ENCODE measurements at places on chromosomes 3 and 15. TPM values are rescaled to one million over a fixed set of nuclear protein-coding genes. Genes with fewer than 3 reads are reported as not detected.

C3orf85 gene
- not detected for total RNA-seq

SNX22 gene
- total RNA-seq = not detected

FEZF2 gene
- total RNA-seq = not detected

GABRR3 gene
- not detected for total RNA-seq

INSYN1 gene
- 0.21 TPM for total RNA-seq

NR2E3 gene
- total RNA-seq = not detected

CERS3 gene
- not detected for total RNA-seq

CCRL2 gene
- 0.29 TPM for total RNA-seq

DNA sequence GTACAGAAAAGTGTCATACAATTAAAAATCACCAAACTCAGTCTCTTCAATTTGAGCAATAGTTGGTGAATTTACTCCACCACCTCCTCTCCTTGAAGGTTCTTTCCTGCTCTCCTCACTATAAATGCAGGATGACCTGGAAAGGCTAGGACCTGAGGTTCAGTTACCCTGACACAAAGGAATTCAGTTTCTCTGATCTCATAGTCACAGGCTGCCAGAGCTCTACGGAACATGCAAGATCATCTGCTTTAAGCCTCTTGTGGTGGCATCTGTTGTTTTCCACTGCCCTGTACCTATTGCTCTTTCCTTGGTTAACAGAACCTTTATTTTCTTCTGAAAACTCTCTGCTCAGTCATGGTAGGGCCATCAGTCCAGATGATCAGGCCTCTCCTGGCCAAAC, 4.9 kb upstream of the TP63 start:
- DNase-seq = no peak

- no peak for DNase-seq
These were observed 42.2 kb downstream of the KLHL25 start for GRCh38 chr15:85752491-85752961.

DNA sequence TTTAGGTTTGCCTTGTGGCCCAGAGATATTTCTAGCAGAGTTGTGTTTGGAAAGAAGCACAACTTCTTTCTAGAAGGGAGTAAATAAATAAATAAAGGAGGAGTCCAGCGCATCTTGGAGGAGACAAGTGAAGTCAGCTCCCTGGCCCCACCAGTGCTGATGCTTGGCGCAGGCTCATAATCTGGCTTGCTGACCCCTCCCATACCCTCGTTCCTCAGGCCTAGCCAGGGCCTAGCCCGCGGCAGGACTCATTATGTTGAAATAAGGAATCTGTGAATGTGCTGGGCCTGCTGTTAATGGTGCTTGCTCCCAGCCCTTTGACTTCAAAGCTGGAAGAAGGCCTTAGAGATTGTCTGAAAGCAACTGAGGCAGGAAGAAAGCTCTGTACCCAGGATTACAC, 3.1 kb downstream of the ZNF710 start:
- no peak for DNase-seq

- no peak for DNase-seq
These were observed 233.1 kb upstream of the PLSCR5 start for GRCh38 chr3:146838221-146838620.

GRCh38 chr3:58989163-58989562, 60.7 kb downstream of the CFAP20DC start:
- DNase-seq = no peak

DNA sequence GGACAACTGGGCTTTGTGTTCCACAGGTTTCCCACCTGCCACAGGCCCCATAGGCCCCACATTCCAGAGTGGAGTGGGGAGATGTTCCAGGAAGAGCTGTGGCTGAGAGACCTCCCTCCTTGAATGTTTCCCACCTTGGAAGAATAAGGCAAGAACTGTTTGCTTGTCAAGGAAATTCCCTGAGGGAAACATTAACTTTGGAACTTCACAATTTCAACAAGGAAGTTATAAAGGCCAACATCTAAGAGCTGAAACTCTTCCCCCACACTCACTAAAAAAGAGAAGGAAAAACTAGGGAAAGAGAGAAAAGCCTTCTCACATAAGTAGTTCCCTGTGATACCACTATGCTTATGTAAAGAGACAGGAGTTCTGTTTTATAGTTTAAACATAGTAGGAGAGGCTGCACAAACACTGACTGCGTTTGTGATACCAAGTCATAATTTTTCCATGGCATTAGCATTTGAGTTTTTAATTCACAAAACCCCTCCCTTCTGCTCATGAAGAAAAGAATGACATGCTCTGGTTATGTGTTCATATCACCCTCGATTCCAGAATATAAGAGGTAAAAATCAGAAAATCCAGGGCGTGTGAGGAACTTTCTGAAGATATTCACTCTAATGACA, 39.8 kb upstream of the SPRED1 start:
- no peak for DNase-seq

GRCh38 chr15:85430406-85431204, 50.2 kb downstream of the AKAP13 start:
- DNase-seq = no peak

DNA sequence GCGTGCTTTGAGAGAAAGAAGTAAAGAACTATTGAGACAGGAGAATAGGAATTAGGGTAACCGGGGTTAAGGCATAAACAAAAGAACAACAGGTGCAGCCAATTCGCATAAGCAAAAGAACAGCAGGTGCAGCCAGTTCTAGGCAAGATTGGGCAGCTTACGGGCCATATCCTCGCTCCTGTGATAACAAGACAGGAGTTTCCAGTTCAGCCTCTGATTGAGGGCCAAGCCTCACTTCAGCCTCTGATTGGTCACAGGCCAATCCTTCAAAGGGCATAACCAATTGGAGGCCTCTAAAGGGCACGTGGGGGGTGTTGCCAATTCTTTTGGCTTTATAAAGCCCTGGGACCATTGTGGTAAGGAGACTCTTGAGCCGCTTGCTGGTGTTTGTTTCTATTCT, 143.5 kb downstream of the GADL1 start:
- DNase-seq = no peak

DNA sequence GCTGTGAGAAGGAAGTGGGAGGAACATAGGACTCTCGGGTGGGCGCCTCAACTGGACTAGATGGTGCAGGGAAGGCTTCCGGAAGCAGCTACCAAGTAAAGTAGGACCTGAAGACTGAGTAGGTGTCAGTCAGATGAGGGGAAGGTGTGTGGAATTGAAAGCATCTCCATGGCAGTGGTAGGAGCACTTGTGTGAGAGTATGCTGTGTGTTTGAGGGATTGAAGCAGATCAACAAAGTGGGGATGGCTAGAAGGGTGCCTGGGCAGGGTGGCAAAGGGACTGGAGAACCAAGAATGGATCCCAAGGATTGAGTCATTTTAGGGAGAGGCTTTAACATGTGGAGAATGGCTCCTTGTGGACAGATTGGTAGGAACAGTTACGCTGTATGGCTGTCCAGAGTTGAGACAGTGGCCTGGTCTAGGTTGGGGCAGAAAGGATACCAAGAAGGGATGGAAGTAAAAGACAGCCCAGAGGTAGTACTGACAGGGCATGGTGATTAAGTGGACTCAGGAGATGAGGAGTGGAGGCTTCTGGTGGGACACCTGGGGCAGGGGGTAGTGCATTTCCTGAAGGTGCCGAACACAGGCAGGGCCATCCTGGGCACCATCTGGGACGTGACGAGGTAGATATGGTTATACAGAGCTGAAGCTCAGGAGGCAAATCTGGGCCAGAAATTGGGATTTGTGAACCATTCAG, 1.5 kb downstream of the UQCC5 start:
- no peak for DNase-seq

DNA sequence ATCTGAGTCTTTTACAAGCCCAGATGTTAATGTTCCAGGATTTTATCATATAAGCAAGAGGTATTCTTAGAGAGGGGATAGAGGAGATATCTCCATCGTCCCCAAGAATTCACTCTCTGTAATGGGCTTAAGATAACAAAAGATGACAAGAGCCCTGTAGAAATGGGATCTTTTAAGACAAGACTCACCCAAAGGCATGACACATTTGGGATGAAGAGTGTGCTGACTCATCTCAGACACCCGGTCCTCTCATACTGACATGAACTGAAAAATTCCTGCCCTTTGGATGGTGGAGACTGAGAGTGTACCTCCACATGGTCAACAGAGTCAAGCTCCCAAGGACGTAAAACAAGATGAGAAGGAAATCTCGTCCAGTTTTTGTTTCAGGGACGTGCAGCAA, 11.0 kb downstream of the LEKR1 start:
- DNase-seq = peak; percentile 39

DNA sequence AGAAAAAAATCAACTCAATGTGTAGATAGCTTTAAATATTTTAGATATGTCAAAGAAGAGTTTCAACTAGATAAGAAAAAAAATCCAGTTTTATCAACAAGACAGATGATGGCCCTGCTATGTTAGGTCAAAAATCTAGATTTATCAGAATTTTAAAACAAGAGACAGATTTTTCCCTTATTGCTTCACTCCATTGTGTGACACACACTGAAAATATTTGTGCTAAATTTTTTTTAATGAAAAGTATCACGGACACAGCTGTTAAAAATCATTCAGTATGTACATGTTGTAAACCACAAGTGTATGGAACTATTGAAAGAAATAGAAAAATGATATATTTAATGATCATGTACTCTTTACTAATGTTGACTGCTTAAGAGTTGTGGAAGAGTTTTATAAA, 43.6 kb downstream of the FOXB1 start:
- DNase-seq = no peak

DNA sequence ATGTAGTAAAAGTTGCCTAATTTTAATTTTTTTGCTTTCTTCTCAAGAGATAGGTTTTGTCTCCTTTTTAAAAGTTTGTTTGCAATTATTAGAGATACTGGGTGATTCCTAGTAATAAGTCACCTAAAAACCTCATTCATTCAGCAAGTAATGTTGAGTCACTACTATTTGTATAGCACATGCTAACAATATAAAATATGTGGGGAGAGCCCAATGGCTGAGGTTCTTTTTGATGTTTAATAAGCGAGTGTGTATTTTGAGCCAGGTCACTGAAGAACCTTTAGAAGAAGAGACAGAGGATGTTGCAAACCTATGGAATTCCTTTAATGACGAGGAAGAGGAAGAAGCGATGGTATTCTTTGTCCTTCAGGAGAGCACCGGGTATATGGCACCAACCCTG, 123.7 kb upstream of the CHRM5 start:
- no peak for DNase-seq

GRCh38 chr3:187406927-187407326, 38.7 kb downstream of the RTP4 start:
- peak; percentile 33 for DNase-seq

GRCh38 chr3:173552526-173552925, 155.0 kb downstream of the NLGN1 start:
- peak; percentile 23 for DNase-seq

DNA sequence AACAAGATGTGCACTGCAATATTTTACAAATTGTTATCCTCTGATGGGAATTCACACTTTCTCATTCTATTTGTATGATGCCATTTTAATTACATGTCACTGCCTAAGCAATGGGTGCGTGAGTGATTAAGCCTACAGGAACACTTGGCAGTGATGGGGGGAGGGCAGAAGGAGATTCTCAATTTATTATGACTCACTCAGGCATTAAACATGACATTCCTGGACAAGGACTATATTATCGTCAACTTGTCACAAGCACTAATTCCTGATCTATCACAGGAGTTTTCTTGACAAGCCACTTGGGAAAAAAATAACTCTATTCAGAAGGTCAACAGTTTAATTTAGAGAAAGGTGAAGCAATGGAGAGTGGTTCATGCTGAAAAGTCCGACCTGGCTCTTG, 556.8 kb downstream of the NSUN3 start:
- no peak for DNase-seq

GRCh38 chr3:58679446-58679845, 12.9 kb upstream of the FAM3D start:
- no peak for DNase-seq

- DNase-seq = no peak
These were observed 154.6 kb upstream of the TLE3 start for GRCh38 chr15:70252056-70252950.

DNA sequence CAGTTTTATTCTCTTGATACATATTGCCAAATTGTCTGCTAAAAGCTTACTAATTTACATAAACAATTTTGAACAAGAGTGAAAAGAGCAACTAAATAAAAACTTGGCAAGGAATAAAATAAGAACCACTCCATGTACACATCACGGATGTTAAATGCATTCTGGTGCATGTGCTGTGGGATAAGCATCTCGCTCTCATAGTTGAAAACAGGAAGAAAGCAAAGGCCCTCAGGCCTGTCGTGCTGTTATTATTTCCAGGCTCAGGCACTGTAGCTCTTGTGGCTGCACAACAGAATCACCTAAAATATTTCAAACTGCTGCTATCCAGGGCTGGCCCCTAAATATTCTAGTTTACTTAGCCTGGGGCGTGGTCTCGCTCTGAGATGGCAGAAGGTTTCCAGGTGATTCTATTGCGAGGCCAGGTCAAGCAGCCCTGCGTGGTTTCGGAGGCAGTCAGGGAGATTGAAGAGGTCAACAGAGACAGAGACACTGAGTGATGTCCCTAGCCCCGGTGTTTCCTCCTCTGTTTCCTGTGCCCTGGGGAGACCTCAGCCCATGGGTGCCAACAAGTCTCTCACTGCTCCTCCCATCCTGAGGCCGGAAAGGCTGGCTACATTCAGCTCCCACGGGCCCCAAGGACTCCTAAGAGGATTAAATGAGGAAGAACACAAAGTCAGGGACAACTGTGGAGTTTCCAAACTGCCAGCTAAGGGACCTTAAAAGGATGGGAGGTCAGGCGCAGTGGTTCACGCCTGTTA, 18.2 kb upstream of the PDIA5 start:
- no peak for DNase-seq

DNA sequence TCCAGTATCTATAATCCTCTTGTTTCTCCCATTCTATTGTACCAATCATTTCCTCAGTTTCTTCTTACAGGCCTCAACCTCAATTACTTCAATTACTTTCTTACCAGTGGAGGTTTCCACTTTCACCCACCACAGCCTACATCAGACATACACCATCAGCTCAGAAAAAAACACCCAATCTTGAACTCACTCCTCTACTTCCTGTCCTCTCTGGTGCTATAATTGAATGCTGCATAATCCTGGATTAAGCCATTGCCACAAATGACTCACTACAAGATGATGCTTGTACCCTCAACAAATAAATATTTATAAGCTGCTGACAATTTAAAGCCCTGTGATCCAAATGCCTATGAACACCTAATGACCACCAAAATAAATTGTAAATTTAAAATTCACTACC, 18.5 kb downstream of the RYK start:
- no peak for DNase-seq

- no peak for DNase-seq
These were observed 26.7 kb downstream of the KLHL24 start for GRCh38 chr3:183662099-183662498.

DNA sequence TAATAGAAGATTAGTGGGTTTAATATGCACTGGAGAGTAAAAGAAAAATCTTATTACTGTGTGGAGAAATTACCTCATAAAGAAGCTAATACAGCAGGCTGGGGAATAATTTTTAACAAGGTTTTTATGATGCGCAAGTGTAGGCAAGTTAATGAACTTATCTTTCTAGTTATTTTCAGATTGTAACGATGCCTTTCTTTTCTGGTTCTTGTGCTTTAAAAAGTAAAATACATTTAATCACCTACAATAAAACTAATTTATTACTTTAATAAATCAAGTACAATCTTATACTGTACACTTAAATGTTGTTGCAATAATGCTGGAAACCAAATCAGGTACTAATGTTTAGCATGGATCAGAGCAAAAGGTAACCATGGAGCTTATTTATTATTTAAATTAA, 266.6 kb downstream of the ZIC1 start:
- no peak for DNase-seq

GRCh38 chr3:59660852-59661625, 611.2 kb upstream of the CFAP20DC start:
- DNase-seq = no peak

- DNase-seq = no peak
These were observed 49.3 kb downstream of the FBLN2 start for GRCh38 chr3:13598201-13598600.

- no peak for DNase-seq
These were observed 100.0 kb downstream of the CORO2B start for GRCh38 chr15:68678746-68679145.

Measured in Daoy (cell line).